CD4-positive, alpha-beta T cell treated with Interleukin-2 at 100 ng/mL for 4 hours (primary cell): ENCODE measurements at places on chromosomes 5 and 9.

DNA sequence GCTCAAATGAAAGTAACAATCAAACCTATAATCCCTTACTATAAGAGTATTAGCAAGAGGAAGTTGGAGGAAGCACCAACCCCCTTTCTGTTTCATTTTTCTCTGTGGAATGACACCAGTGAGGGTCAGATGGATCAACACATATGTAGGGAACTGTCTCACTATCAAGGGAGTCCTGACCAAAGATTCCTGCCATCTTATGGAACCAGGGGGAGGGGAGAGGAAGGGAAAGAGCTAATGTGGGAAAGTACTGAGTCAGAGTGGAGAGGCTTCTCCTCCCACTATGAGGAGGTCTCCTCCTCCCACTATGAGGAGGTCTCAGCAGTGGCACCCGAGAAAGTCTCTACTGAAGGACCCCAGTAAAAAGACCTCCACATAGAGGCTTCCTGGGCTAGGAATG, 73.3 kb upstream of the PCSK1 start:
- DNase-seq, result no peak

GRCh38 chr9:95411054-95411892, 93.8 kb upstream of the FANCC start:
- DNase-seq, result no peak

GRCh38 chr5:146052780-146053179, 52.6 kb downstream of the PLAC8L1 start:
- no peak for DNase-seq

- no peak for DNase-seq
Measured at GRCh38 chr9:136282272-136282861, 21.5 kb downstream of the CCDC187 start.

- DNase-seq, result no peak
Measured at GRCh38 chr9:15570769-15571168, 17.9 kb downstream of the CCDC171 start.

DNA sequence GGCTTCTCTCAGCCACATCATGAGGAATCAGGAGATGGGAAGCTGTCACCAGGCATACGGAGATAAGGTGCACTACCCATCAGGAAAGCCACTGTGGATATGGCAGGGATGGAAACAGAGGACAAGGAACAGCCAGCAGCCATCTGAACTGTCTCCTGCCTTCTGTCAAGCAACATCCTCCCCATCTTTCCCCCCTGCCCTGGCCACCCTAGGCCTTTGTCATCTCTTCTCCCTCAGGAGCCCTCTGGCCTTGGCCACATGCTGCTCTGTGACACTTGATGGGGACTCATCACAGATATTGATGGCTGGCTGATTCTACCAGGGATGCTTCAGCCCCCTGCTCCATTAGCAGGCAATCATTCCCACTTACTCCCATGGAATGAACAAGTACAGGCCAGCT, 21.1 kb upstream of the MEIKIN start:
- DNase-seq, result no peak

DNA sequence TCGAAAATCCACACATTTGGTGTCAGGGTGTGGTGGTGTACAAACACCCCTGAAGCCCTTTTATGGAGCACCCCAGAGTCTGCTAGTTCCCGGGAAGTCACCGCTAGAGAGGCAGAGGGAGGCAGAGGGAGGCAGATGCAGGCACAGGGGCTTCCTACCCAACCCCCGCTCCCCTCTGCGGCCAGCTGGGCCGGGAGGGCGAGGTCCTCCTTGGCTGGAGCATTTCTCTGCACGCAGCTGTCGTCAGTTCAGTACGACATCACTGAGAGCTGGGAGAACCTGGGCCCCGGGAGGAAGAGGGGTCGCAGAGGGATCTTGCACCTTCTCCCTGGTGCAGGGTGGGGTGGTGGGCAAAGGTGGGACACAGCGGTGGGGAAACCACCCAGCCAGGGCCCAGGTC, 15.8 kb upstream of the UBAC1 start:
- no peak for DNase-seq
